Fibroblast of skin of scalp (primary cell): ENCODE measurements at places on chromosomes 11 and 22.

DNA sequence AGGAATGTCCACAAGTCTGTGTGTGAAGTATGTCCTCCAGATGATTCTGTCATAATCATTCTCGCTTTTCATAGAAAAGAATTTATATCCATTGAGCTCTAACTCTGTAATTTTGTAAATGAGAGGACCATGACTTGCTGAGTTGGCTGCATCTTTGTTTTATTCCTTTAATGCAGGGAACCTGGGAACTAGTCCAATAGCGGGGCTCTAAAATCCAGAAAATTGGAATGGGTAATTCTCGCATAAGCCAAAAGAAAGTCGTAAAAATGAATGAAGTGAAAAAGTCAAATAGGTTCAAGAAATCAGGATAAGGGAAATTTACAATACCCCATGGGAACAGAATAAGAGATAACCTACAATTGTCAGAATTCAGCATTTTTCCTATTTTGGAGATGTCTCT lies 232.5 kb downstream of the RAB38 start:
- no peak for DNase-seq

GRCh38 chr22:22484023-22484422 lies 24.5 kb downstream of the ZNF280B start:
- DNase-seq, result no peak

DNA sequence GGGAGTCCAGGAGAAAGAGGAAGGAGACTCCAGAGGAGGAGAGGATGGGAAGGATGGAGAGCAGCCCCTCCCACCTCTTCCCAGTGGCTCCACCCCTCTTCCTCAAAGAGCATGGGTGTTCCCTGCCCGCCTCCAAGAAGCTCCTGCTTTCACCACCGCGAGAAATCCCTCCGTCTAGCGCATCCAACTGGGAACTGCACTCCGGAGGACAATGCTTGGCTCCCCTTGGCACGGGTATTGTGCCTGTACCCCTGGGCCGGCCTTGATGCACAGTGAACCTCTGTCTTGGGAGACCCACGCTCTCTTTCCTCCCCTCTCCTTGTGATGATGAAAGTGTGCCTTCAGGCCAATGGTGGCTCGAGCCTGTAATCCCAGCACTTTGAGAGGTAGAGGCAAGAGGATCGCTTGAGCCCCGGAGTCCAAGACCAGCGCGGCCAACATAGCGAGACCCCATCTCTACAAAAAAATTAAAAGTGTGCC lies 14.9 kb upstream of the ADA2 start:
- peak; percentile 8 for DNase-seq

- peak; percentile 32 for DNase-seq
These were observed 33.0 kb downstream of the PTPRJ start for GRCh38 chr11:48013269-48013901.

DNA sequence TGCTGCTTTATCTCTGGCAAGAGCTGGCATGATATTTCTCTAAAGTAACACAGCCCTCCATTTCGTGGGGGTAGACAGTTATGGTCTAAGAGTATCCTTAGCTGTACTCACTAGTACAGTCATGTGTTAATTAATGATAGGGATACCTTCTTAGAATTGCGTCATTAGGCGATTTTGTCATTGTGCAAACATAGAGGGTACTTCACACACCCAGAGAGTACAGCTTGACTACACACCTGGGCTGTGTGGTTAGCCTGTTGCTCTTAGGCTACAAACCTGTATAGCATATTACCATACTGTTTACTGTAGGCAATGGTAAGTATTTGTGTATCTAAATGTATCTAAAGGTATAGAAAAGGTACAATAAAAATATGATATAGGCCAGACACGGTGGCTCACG lies 17.0 kb downstream of the XRCC6 start:
- no peak for DNase-seq

DNA sequence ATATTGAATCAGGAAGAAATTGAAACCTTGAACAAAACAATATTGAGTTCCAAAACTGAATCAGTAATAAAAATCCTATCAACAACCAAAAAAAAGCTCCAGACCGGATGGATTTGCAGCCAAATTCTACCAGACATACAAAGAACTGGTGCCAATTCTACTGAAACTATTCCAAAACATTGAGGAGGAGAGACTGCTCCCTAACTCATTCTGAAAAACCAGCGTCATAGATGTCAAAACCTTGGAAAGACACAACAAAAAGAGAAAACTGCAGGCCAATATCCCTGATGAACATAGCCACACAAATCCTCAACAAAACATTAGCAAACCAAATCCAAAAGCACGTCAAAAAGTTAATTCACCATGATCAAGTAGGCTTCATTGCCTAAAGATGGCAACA lies 353.8 kb downstream of the TMEM135 start:
- DNase-seq, result no peak

GRCh38 chr11:8206251-8207079 lies 37.6 kb upstream of the RIC3 start:
- DNase-seq, result no peak

DNA sequence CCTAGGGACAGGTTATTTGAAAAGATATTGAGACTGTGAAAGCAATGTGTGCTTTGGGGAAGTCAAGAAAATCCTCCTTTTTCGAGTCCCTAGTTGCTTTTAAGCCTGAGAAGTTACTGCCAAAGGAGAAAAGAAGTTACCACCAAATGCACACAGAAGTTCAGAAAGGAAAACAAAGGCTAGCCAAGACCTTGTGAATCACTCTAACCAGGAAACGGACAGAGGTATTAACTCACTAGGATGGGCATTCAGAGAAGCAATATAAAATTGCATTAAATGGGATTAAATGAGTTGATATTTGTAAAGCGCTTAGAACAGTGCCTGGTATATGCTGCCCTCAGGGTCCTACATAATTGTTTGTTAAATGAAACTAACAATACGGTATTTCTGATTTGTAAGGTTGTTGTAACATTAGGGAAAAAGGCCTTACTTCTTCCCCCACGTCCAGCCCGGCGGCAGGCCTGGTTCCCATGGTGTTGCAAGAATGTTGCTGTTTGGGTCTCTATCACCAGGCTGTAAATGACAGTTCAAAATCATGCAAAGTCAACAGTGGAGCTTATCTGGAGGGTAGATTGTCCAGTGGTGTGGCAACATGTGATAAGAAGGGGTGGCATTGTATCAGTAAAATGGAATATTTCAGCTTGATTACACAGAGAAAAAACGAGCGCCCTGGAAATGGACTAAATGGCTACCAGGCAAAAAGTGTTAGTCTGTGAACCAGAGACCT lies 7.1 kb downstream of the TMA7B start:
- DNase-seq, result peak; percentile 17

DNA sequence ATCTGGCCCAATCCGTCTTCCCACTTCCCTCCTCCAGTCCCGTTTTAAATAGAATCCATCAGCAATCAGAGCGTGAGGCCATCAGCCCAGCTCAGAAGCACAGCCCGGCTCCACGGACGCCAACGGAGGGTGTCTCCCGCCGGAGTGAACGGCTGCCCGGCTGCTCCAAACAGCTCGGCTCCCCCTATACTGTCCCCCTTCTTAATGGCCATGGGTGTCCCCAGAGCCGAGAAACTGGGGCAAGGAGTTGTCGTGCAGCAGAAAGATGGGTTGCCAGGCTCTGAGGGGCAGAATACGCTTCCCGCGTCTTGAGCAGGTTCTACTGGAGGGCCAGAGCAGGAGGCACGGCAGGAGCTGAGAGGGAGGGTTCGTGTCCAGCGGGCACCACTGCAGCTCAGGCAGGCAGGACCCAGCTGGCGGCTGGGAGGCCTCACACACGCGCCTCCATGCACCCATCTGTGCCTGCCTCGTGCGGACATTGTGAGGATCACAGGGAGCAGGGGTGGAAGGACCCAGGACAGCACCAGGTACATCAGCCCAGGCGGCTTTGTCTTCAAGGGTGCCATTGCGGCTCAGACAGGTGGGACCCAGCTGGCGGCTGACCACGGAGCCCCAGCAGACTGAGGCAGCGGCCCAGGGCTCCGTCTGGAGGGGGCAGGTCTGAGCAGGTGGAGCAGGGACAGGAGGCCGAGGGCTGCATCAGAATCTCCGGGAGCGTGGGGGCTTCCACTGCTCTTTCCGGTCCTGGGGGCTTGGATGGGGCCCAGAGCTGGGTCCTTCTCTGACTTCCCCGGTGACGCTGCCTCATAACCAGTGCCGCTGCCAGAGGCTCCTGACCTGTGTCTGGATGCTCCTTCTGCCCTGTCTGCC lies 882.7 kb downstream of the BRD1 start:
- DNase-seq, result no peak

GRCh38 chr11:102085864-102086551 lies 24.2 kb upstream of the YAP1 start:
- peak; percentile 52 for DNase-seq

DNA sequence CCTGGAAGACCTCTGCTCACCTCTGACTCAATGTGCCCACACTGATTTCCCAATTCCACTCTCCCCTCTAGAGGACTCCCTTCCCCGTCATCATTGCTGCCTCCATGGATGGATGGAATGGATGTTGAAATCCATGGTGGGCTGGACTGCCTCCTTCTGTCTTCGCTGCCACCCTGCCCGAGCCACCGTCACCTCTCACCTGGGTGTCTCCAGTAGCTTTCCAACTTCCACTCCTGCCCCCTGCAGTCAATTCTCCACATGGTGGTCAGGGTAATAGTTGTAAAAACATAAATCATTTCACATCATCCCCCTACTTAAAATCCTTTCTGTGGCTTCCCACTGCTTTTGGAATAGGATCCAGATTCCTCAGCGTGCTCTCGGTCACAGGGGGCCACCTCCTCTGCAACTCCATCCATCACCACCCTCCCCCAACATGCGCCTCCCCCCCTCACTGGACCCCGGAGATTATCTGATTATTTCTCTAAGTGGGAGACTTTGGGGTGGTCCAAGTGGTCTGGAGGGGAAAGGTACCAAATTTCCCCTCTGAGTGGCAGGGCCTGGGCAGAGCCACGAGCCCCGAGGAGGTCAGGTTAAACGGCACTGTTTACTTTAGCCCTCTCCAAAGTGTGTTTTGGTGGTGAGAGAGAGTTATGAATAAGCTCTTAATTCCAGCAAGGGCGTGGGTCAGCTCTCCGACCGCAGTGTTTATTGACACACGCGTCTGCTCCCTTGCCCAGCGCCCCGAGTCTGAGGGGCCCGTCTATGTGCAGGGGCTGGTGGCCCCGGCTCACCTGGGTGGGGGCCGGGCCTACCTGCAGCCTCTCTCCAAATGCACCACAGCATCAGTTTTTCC lies 313.7 kb downstream of the MN1 start:
- peak; percentile 85 for DNase-seq

GRCh38 chr11:13446444-13446843 lies 16.6 kb downstream of the BTBD10 start:
- peak; percentile 29 for DNase-seq

GRCh38 chr11:104820431-104820830 lies 77.8 kb downstream of the CASP12 start:
- no peak for DNase-seq

GRCh38 chr11:124865181-124865901 lies at the start of gene ROBO3:
TSS of gene ROBO3 (plus strand) at chr11:124865432. CDS start at chr11:124865578, 146 bp downstream.
- DNase-seq, result no peak

GRCh38 chr22:41022470-41023298 lies 69.7 kb upstream of the EP300 start:
- DNase-seq, result peak; percentile 90

GRCh38 chr22:26435327-26436093 lies 6.5 kb downstream of the ASPHD2 start:
- no peak for DNase-seq

- DNase-seq, result no peak
These were observed 93.4 kb downstream of the SHANK2 start for GRCh38 chr11:71158936-71159335.

DNA sequence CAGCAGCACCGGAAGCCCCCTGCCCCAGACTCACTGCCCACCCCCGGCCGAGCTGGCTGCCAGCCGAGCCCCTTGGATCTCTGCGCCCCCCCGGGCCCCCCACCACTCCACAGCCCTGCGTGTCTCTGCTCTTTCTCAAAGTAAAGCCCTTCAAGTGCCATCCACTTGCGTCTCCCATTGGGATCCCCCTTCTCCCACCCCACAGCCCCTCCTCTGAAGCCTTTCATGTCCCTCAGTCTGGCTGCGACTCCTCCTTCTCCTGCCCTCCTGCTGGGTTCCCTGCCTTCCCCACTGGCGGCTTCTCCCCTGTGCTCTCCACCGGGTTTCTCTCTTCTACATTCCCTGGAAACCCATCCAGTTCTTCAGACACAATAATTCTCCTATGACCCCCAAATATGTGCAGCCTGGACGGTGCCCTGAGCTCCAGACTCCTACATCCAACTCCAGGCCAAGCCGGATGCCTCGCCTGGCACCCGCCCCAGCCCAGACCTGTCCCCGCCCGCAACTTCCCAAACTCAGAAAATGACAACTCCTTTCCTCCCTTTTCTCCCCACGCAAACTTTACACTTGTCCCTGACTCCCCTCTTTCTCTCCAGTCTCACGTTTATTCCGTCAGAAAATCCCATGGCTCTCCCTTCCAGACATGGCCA lies 108.9 kb downstream of the WNT7B start:
- DNase-seq, result no peak

- no peak for DNase-seq
These were observed 315.6 kb downstream of the RAB38 start for GRCh38 chr11:87859636-87860035.

GRCh38 chr22:27620367-27621154 lies 181.0 kb downstream of the MN1 start:
- DNase-seq, result no peak

DNA sequence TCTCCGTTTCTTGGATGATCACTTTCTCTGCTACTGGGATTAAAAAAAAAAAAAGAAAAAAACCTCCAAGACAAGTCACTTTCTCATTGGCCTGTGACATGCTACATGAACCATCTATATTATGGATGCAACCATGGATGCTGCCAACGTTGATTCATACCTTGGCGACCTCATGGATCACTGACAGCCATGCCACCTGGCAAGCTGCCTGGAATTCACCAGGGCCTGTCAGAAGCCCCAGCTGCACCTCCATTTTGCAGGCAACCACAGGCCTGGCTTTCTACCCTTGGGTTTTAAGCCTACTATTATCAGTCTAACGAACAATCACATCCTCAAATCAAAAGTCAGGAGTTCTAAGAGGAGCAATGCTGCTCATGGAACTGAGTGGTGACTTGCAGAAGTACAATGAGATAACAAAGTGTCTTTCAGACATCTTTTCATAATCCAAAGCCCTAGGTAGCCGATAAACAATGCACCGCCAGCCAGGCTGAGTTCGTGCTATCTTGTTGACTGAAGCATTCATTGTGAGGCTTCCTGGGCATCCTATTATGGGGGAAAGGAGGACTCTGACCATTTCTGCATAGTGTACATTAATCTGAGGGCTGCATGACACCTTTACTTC lies 48.0 kb upstream of the CADM1 start:
- DNase-seq, result no peak
